Stimulated activated CD4-positive, alpha-beta T cell treated with anti-CD3 and anti-CD28 coated beads, Interleukin-1b, Interleukin-23, amount 100 ng/mL, for 48 hours (primary cell): ENCODE measurements at places on chromosomes 2 and 18.
A peak's percentile ranks its signal among the peaks of the same experiment; 100 is the strongest.

DNA sequence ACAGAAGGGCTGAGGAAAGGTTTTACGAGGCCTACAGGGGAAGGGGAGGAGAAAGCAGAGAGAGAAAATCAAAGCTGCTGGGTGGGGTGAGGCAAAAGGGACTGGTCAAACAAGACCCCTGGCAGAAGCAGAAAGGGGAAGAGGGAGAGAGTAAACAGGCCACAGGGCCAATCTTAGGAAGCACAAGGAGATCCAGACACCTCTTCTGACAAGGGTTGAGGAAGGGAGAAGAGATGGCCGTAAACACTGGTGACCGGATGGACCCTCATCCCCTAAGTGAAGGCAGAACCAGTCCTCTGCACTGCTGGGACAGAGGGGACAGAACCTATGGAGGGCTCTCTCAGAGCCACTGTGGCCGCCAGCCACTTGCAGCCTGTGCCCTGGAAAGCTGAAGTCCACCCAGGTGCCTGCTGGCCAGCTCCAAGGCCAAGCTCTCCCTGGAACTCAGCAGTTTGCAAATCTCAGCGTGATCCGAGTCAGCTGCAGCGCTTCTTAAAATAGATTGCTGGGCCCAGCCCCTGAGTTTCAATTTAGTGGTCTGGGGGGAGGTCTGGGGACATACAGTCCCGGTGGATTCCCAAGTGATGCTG is 108.8 kb downstream of the TMEM163 start:
- no peak for DNase-seq

GRCh38 chr2:20534913-20535801 is 88.3 kb downstream of the RHOB start:
- DNase-seq = no peak

DNA sequence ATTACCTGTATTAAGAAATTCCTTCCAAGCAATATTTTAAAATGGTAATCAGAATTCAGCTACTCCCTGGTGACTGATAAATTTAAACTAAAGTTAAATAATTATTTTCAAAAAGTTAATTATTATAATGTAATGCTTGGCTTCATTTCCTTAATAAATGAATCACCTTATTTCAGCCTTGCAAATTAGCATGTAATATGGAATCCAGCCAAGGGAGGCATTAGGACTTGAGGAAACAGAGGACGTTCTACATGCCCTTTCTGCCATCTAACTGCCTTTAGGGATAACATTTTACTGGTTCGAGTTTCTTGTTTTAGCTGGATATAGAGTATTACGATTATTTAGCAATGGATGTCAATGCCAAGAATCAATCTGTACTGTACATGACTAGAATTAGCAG is 636.3 kb downstream of the TSN start:
- DNase-seq = no peak

DNA sequence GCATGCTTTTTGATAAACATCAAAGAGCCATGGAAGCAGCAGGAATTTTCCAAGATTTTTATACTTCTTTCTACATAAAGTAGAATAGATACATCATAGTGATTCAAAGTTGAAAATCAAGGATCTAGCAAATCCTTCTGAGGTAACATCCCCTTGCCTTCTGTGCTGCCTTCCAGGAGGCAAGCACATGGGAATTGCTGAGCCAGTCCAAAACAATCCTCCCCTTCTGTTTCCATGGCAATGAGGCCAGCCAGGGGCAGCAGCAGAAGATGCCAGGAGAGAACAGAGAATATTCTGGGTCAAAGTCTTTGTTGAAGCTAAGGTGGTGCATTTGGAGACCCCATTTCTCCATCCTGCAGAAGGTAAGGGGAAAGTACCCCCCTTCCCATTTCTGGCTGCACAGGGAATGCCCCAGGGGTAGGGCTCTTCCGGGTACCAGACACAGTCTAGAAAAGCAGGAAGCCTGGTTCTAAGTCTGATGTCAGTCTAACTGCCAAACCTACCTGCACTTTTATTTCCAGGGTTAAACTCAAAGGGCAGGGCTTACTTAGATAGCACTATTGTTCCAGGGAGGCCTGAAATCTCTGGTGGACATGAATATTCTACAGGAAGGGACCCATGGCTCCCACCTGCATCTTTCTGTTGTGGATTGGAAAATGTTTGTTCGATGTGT is 22.1 kb downstream of the CENPA start:
- DNase-seq = no peak

DNA sequence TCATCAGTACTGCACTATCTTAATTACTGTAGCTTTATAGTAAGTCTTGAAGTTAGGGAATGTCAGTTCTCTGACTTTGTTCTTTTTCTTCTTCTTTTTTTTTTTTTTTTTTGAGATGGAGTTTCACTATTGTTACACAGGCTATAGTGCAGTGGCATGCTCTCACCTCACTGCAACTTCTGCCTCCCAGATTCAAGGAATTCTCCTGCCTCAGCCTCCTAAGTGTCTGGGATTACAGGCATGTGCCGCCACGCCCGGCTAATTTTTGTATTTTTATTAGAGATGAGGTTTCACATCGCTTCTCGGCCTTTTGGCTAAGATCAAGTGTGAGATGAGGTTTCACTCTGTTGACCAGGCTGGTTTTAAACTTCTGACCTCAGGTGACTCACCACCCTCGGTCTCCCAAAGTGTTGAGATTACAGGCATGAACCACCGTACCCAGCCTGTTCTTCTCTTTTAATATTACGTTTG is 41.9 kb upstream of the TANC1 start:
- DNase-seq = no peak

GRCh38 chr2:88651646-88652045 is 24.4 kb upstream of the EIF2AK3 start:
- DNase-seq = no peak

DNA sequence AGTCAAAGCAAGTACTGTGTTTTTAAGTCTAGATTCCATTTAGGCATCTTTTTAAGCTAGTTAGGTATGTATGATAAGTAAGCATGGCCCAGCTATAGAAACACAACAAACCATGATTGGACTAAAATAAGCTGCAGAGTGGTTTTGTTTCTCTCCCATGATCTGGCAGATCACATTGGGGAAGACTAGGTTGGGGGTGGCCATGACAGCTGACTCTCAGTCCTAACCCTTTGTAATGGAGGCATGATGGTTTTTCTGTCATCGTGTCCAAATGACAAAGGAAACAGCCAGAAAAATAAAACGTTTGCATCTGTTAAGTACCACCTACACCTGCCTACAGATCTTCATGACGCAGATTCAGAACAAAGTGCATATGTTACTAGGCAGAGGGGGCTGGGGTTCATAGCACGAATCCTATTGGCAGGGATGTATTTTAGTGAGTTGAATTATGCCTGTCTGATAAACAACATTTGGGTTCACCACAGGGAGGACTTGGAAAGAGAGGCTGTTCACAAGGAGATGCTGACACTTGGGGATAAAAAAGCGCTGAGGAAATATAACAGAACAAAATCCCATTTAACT is 33.8 kb upstream of the GALNT5 start:
- no peak for DNase-seq

GRCh38 chr18:3713166-3713565 is 263.2 kb downstream of the TGIF1 start:
- DNase-seq = no peak

DNA sequence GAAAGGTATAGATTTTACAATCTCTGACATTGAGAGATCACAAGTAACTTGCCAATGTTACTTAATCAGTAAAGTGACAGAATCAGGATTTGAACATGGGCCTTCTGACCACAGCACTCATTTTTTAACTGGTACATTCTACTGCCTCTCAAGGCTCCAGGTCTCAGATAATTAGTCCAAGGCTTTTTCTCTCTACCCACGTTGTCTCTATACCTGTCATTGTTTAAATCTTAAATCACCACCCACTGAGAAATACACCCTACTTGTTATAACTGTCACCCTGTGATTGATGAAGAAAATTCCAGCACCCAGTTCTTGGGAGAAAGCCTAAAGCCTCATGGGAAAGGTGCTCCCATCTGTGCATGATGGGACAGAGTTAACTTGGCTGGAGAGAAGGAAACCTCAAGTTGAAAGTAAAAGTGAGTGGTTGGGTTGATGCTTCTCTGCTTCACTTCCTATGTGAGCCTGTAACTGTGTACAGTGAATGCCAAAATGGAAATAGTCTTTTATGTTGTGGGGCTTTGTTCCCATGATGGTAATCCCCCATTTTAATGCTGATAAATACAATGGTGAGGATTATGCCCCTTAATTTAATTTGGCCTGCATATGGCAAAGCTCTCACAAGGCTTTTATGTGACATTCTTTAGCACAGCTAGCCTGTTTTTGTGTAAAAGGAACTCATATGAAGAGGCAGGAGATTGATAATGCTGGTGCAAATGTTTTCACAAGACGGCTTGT is 190.1 kb upstream of the SP5 start:
- DNase-seq = no peak

DNA sequence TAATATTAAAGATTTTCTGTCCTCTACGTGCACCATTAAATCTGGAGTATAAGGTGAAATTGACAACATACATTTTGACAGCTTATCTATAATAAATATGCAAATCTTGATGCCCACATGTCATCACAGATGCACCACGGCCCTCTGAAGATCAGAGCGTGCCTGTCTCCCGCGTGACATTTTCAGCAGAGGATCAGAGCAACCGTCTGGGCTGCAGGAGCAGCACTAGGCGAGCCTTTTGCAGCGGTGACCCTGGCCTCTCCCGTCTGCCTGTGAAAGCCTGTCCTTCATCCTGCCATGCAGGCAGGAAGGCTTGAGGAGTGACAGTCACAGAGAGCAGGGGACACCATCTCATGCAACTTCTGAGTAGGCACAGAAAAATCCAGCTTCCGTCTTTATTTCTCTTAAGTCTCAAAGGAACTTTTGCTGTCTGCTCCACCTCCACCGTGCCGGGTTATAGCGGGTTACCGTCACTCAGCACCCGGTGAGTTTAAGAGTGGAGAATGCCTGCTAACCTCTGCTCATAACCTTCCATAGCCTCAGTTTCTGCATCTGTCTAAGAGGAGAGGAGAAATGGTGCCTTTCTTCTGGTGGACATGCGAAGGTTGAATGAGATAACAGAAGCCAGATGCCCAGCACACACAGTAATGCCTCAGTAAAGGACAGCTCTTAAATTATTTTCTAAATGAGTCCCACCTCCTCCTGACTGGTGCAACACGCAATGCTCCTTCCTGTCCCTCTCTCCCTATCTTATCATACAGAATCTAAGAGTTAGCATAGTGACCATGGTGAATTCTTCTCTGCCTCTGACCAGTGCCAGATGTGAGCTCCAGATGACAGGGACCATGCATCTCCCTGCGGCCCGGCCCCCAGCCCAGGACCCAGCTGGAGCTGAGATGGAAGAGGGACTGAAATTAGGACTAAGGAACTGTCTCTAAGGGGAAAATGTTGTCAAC is 43.8 kb downstream of the CELF4 start:
- DNase-seq = no peak

DNA sequence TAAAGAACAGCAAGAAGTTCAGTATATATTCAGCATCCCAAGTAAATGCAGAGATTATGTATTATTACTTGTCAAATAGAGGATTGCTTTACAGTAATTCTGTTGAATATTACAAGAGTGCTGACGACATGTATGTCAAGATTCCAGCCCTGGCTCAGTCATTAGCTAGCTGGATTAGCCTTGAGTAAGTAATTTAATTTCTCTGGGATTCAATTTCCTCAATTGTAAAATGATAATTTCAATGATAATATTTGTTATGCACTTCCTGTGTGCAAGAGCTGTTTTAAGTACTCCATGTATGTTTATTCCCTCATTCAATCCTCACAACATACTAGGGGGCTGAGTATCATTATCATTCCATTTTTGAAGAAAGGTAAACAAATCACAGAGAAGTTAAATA is 44.0 kb downstream of the TCF4 start:
- no peak for DNase-seq

DNA sequence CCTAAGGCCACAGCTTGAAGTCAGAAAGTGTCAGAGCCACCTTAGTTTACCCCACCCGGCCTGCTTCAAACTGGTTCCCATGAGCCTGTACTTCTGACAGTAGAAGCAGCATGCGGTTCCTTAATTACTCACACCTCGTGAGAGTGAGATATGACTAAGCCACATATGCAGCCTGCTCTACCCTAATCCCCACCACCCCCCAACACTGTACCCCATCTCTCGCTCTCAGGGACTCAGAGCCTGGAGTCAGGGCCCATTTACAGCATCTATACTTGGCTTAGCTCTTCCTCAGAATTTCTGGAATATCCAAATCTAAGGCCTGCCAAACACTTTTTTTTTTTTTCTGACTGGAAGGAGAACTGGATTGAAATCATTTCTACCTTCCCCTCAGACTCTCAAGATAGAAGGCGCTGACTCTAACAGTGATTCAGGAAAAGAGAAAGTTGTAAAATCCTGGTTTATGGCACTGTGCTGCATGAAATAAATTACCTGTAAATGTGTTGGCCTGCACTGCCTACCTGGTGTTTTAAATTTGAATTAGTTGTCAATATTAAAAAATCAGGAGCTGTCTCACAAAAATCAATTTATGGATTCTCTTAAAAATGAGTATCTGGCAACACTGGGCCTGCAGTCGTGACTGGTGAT is 360.0 kb downstream of the RND3 start:
- no peak for DNase-seq

DNA sequence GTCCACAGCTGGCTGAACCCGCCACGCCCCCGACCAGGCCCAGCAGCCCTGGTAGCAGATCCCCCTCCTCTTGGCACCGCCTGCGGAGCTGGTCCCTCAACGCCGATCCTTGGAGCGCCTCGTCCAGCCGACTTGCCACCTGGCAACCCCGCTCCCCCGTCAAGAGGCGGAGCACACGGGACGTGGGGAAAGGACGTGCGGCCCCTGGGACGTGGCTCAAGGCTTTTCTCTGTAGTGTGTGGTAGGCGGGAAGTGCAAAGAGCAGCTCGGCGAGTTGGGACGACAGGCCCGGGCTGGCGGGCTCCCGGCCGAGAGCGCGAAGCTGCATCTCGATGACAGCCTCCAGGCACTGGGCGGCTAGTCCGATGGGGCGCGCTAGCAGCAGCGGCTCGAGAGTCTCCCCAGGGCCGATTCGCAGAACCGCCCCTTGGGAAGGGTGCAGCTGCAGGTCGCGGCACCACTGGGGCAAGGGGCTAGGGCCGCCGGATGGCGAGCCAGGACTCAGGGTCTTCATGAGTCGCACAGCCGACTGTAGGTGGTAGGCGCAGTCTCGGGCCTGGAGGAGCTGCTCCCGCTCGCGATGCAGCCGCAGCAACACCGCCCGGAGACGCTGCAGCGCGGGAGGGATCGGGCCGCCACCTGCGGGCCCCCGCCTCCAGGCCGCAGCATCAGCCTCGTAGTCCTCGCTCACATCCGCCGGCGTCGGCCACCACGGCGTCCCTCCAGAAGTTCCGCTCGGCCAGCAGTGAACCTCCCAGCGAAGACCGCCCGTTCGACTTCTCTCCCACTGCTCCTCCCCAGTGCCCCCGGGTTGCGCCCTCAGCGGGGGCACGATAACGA is 617 bp downstream of the CCDC142 start:
- DNase-seq = peak; percentile 58
